ENCODE measurements at places on chromosomes 4 and X. TPM values are rescaled to one million over a fixed set of nuclear protein-coding genes. Genes with fewer than 3 reads are reported as not detected.

The UBE2K gene
- polyA plus RNA-seq: 54.4 TPM

DNA sequence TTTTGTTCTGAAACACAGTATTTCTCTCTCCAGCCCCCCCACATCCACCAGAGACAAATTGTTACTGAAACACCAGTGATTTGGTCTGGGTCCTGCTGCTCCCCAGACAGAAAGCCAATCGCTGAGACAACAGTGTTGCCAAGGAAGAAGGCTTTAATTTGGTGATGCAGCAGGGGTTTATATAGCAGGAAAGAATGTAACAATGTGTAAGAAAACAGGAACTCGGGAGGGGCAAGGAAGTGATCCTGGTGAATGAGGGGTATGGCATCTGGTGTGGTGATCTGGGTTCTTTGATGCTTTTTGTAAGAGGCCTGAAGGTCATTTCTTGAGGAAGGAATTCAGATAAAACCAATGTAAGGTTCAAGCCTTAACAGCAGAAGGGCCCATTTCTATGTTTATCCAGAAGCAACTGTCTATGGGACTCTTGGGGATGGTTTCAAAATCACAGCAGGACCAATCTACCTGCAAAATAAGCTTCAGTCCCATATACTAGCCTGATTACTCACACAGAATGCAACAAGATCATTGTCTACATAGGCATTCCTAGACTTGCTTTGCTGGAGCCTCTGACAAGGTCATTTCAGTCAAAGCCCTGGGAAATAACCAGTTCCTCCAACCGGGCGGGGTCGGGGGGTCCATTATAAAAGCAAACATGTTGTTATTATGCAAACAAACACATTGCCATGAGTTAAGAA, 445.2 kb upstream of the ZFP42 start:
- H3K36me3 ChIP-seq: no peaks in the 10 kb centered on the region
- no peak overlapping the region for H3K4me3 ChIP-seq
- no peaks in the 10 kb centered on the region for H3K4me1 ChIP-seq
- peak overlapping the region; percentile 37 for H3K27ac ChIP-seq

GRCh38 chr4:40306976-40307375, 28.2 kb upstream of the CHRNA9 start:
- no peak overlapping the region for H3K27ac ChIP-seq
- H3K36me3 ChIP-seq: no peaks in the 10 kb centered on the region
- H3K4me3 ChIP-seq: no peak overlapping the region
- no peak for DNase-seq
- H3K27me3 ChIP-seq: no peaks in the 10 kb centered on the region
- H3K4me1 ChIP-seq: no peaks in the 10 kb centered on the region

GRCh38 chr4:134533068-134533467, 331.5 kb upstream of the PABPC4L start:
- H3K27me3 ChIP-seq: no peaks in the 10 kb centered on the region
- no peaks in the 10 kb centered on the region for H3K36me3 ChIP-seq
- H3K4me3 ChIP-seq: no peak overlapping the region
- H3K27ac ChIP-seq: no peak overlapping the region

DNA sequence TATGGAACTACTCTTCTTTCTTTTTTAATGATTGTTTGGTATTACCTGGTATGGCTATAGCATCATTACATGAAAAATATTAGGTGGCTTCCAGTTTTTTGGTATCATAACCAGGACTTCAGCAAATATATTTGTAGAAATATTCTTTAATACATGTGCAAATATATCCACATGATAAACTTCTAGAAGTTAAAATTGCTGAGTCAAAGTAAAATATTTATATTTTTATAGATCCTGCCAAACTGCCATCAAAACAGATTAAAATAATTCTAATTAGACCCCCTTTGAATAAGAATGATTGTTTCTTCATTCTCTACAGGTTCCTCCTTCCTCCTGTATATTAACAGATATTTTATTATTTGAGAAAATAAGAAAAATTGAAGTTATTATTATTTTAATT, 708.5 kb upstream of the INTU start:
- no peaks in the 10 kb centered on the region for H3K36me3 ChIP-seq
- H3K27me3 ChIP-seq: no peaks in the 10 kb centered on the region
- H3K4me3 ChIP-seq: no peak overlapping the region
- no peak for DNase-seq
- H3K4me1 ChIP-seq: no peaks in the 10 kb centered on the region
- H3K27ac ChIP-seq: no peak overlapping the region

DNA sequence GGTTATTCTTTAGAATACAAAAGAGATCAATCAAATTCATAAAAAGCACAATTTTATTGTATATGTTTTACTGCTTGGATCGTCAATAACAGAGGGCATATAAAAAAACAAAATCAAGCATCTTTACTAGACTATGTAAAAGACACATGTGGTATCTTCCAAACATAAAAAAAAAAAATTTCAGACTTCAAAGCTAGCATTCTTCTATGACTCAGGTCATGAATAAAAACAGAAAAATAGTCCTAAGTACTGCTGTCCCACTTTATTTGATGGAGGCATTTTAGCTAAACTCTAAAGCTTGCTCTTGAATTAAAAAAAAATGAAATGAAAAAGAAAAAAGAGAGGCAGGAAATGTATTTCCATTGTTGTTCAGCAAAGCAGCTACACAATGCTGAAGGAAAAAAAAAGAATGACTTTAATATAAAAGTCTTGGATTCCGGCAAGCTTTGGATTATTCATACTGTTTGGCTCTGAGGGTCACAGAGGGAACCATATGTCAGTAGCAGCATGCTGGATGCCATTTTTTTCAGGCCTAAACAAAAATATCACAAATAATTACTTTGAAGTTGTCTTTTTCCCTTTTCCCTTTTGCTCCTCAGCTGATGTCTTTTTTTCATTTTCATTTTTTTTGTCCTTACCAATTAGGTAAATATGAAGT, 249.1 kb upstream of the DIAPH2 start:
- no peaks in the 10 kb centered on the region for H3K36me3 ChIP-seq
- no peaks in the 10 kb centered on the region for H3K27me3 ChIP-seq
- peak overlapping the region; percentile 75 for H3K27ac ChIP-seq
- no peak overlapping the region for H3K4me3 ChIP-seq

DNA sequence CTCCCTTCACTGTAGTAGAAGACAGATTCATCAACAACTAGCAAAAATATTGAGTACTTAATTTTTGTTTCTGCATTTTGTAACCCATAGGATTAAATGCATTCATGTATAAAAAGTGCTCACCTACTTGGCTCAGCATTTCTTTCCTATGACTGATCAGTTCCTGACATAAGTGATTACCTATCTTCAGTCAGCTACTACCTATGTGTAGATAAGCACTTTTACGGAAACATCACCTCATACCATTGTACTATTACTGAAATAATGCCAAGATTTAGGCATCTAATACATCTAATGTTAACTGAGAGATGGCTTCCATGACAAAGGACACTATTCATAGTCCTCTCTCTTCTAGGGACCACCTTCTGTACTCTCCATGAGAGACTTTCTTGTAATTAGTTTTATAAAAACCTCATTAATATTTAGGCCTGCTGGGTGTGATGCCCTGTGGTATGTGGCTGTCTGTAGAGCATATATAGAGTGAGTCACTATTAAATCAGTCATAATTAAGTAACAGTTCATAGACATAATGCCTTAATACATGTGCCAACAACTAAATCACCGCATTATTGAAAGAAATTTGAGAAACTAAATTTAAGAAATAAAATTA, 147.0 kb downstream of the PDGFC start:
- H3K27me3 ChIP-seq: no peaks in the 10 kb centered on the region
- H3K4me1 ChIP-seq: no peaks in the 10 kb centered on the region
- H3K4me3 ChIP-seq: no peak overlapping the region
- no peak overlapping the region for H3K27ac ChIP-seq
- H3K36me3 ChIP-seq: no peaks in the 10 kb centered on the region

GRCh38 chr4:115675719-115676118, 562.3 kb upstream of the NDST4 start:
- no peak overlapping the region for H3K27ac ChIP-seq
- H3K4me1 ChIP-seq: no peaks in the 10 kb centered on the region
- no peak for DNase-seq
- H3K27me3 ChIP-seq: no peaks in the 10 kb centered on the region
- no peaks in the 10 kb centered on the region for H3K36me3 ChIP-seq

DNA sequence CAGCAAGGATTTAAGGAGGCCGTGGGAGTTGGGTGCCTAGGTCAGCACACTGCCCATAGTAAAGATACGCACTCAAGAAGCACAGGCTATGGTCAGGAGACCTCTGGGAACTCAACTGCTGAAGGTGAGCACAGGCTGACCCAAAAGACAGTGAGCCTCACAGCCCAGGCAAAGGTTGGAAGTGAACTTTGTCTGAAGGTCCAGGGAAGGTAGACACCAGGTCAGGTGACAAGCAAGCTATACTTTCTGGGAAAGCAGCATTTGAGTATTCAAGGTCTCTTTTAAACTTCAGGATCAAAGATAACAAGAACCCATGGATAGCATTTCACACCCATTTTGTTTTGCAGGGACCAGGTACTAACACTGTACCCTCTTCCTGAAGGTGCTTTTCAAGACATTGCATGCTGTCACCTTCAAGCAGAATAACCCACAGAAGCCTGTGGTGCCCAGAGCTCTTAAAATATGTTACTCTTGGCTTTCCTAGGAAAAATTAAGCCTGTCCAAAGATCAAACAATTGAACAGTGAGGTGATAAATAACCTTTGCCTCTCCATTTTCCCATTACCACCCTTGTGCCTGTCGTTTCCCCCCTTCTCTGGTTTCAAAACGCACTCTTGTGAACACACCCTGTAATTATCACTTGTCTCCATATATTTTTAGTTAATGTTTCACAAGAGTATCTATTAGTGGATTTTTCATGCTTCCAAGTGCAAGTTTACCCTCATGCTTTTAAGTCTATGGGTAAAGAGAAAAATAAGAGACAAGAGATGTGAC, 3.4 kb upstream of the S100G start:
- H3K27ac ChIP-seq: no peak overlapping the region
- no peak overlapping the region for H3K4me3 ChIP-seq
- peaks cover 7% of the 10 kb centered on the region for H3K36me3 ChIP-seq
- H3K27me3 ChIP-seq: no peaks in the 10 kb centered on the region

DNA sequence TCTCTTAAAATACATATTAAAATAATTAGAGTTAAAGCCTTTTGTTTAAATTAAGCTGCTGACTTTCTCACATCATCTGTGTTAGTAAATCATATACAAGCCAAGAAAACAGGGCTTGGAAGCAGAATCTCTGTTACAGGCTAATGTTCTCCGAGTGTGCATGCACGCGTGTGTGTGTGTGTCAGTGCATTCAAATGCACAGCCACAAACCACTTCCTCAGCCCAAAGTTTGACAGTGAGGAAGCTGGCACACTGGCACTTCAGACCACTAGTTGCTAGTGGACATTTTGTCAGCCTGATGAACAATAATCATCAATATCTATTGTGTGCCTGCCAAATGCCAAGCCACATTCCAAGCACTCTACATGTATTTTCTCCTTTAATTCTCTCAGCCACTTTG, 5.6 kb downstream of the MAOB start:
- H3K4me1 ChIP-seq: no peaks in the 10 kb centered on the region
- DNase-seq: no peak
- no peaks in the 10 kb centered on the region for H3K36me3 ChIP-seq
- H3K4me3 ChIP-seq: no peak overlapping the region
- H3K27me3 ChIP-seq: no peaks in the 10 kb centered on the region

GRCh38 chr4:79625361-79625760, 217.3 kb upstream of the GK2 start:
- no peaks in the 10 kb centered on the region for H3K4me1 ChIP-seq
- H3K4me3 ChIP-seq: no peak overlapping the region
- no peak for DNase-seq
- no peak overlapping the region for H3K27ac ChIP-seq
- no peaks in the 10 kb centered on the region for H3K27me3 ChIP-seq

DNA sequence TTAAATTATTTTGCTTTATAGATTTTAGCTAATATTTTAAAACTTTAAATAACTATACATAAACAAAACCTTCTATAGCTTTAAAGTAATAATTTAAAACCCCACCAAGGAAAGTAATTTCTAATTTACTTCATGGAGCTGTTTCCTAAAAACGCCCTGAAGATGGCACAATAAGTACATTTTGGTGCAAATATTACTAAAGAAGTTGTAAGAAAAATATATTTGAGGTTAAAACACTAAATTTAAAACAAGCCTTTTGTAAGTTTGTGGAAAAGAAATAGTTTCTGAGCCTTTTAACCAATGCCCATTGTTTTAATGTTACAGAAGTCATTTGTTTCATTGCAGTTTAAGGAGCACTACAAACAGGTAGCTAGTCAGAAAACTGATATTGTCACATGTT, 137.4 kb upstream of the AGA start:
- no peaks in the 10 kb centered on the region for H3K4me1 ChIP-seq
- no peaks in the 10 kb centered on the region for H3K36me3 ChIP-seq
- H3K4me3 ChIP-seq: no peak overlapping the region
- no peak for DNase-seq

- no peaks in the 10 kb centered on the region for H3K27me3 ChIP-seq
- H3K36me3 ChIP-seq: peaks cover 54% of the 10 kb centered on the region
- no peaks in the 10 kb centered on the region for H3K4me1 ChIP-seq
- no peak overlapping the region for H3K27ac ChIP-seq
- no peak overlapping the region for H3K4me3 ChIP-seq
- no peak for DNase-seq
Measured at GRCh38 chr4:145153904-145154298, 26.5 kb downstream of the OTUD4 start.

The SHROOM4 gene
- 0.45 TPM for polyA plus RNA-seq

- no peaks in the 10 kb centered on the region for H3K36me3 ChIP-seq
- DNase-seq: no peak
- no peaks in the 10 kb centered on the region for H3K4me1 ChIP-seq
Measured at GRCh38 chrX:78661836-78662235, 2.7 kb upstream of the RTL3 start.

DNA sequence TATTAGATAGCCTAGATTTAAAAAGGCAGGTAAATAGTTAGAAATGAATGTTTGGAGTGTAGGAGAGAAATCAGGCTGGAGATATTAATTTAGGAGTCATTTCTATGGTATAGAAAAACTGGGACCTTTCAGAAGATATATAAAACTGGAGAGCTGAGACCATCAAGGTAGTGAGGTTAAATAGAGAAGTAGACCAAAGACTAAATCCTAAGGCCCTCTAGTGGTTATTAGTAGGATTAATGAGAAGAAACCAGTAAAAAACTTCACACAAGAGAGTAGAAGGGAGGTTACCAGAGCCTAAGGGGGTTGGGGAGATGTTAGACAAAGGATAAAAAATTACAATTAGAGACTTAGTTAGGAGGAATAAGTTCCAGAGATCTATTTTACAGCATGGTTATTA, 351.0 kb upstream of the SPANXN1 start:
- no peak overlapping the region for H3K4me3 ChIP-seq
- no peaks in the 10 kb centered on the region for H3K4me1 ChIP-seq
- no peaks in the 10 kb centered on the region for H3K27me3 ChIP-seq
- H3K27ac ChIP-seq: no peak overlapping the region
- peak; percentile 2 for DNase-seq
- no peaks in the 10 kb centered on the region for H3K36me3 ChIP-seq

The UGT2B10 gene
- not detected for polyA plus RNA-seq

DNA sequence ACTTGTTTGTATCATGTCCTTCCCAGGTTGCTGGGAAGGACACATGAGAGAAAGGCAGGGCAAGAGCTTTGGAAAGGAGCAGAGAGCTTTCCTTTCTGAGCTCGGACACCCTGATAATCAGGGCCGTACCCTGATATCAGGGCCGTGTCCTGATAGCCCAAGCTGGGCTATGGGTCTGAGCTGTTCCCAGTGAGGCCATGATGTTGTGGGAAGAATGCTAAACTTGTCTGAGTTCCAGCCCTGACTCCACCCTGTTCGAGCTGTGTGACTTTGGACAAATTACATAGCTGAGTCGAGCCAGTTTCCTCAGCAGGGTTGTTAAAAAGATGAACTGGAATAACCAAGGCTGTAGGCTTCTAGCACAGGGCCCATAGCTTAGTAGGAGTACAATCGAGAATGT, 3.3 kb upstream of the CXCR3 start:
- H3K27ac ChIP-seq: no peak overlapping the region
- no peaks in the 10 kb centered on the region for H3K4me1 ChIP-seq
- DNase-seq: no peak
- H3K36me3 ChIP-seq: no peaks in the 10 kb centered on the region

The COX7B2 gene
- polyA plus RNA-seq: not detected

The SMIM10L2A gene
- 0.15 TPM for polyA plus RNA-seq

The PABPC1L2B gene
- polyA plus RNA-seq: 0.05 TPM

Data from SK-N-SH (cell line).